Dermis lymphatic vessel endothelial cell (primary cell): ENCODE measurements at places on chromosomes 6 and 20. TPM values are rescaled to one million over a fixed set of nuclear protein-coding genes. Genes with fewer than 3 reads are reported as not detected.

MEP1A gene
- not detected in 2 replicates for total RNA-seq

DCDC2 gene
- not detected in 2 replicates for total RNA-seq

KCNK5 gene
- not detected in 2 replicates for total RNA-seq

VSTM2L gene
- total RNA-seq = not detected in 2 replicates

UTRN gene
- 687 and 831 TPM in 2 replicates for total RNA-seq

GGTLC1 gene
- total RNA-seq = not detected in 2 replicates

CAP2 gene
- total RNA-seq = 0.09 and 0.33 TPM in 2 replicates

DPPA5 gene
- not detected in 2 replicates for total RNA-seq

MPIG6B gene
- not detected in 2 replicates for total RNA-seq

PNLDC1 gene
- not detected in 2 replicates for total RNA-seq

BANF2 gene
- total RNA-seq = not detected in 2 replicates

ZNF831 gene
- 0.17 and 0.22 TPM in 2 replicates for total RNA-seq

C2 gene
- total RNA-seq = 0.17 and 0.22 TPM in 2 replicates

TREML2 gene
- not detected in 2 replicates for total RNA-seq

NOL7 gene
- total RNA-seq = 37.2 and 52.3 TPM in 2 replicates

C6orf52 gene
- total RNA-seq = 0.26 TPM in 1 of 2 replicates, not detected in the other

HSPA1L gene
- 1.2 and 1.5 TPM in 2 replicates for total RNA-seq

CHRNA4 gene
- 0.09 TPM in 1 of 2 replicates, not detected in the other for total RNA-seq

CCN6 gene
- total RNA-seq = not detected in 2 replicates

TMEM151B gene
- under 0.01 TPM in 1 of 2 replicates, not detected in the other for total RNA-seq

ABCF1 gene
- 34.6 and 40.5 TPM in 2 replicates for total RNA-seq

PRDM1 gene
- total RNA-seq = 1.0 and 1.4 TPM in 2 replicates

SPTLC3 gene
- 0.22 and 1.0 TPM in 2 replicates for total RNA-seq

PSORS1C2 gene
- not detected in 2 replicates for total RNA-seq

MAP3K5 gene
- total RNA-seq = 1.5 and 2.3 TPM in 2 replicates

SLC26A8 gene
- total RNA-seq = not detected in 2 replicates

GPR31 gene
- not detected in 2 replicates for total RNA-seq

IRAK1BP1 gene
- total RNA-seq = 2.1 and 3.2 TPM in 2 replicates

ZNF341 gene
- total RNA-seq = 0.65 and 0.86 TPM in 2 replicates

SLC52A3 gene
- not detected in 2 replicates for total RNA-seq

LY6G6C gene
- not detected in 2 replicates for total RNA-seq

PAX1 gene
- not detected in 2 replicates for total RNA-seq

SNAP91 gene
- total RNA-seq = 0.87 and 1.4 TPM in 2 replicates

MTG2 gene
- 10.6 and 13.9 TPM in 2 replicates for total RNA-seq

HLA-DOA gene
- total RNA-seq = not detected in 2 replicates

PBOV1 gene
- total RNA-seq = not detected in 2 replicates

TSHZ2 gene
- total RNA-seq = 4.4 and 5.4 TPM in 2 replicates

MLN gene
- not detected in 2 replicates for total RNA-seq

QRSL1 gene
- total RNA-seq = 7.8 and 12.5 TPM in 2 replicates

EPB41L1 gene
- total RNA-seq = 14.4 and 18.3 TPM in 2 replicates

MACROD2 gene
- total RNA-seq = 0.76 and 0.95 TPM in 2 replicates

PRL gene
- not detected in 2 replicates for total RNA-seq

GDAP1L1 gene
- total RNA-seq = not detected in 2 replicates

CRISP1 gene
- not detected in 2 replicates for total RNA-seq

SLC17A2 gene
- total RNA-seq = not detected in 2 replicates

LPA gene
- total RNA-seq = not detected in 2 replicates

DACT2 gene
- total RNA-seq = not detected in 2 replicates
